ENCODE measurements at places on chromosomes 5 and 9.

DNA sequence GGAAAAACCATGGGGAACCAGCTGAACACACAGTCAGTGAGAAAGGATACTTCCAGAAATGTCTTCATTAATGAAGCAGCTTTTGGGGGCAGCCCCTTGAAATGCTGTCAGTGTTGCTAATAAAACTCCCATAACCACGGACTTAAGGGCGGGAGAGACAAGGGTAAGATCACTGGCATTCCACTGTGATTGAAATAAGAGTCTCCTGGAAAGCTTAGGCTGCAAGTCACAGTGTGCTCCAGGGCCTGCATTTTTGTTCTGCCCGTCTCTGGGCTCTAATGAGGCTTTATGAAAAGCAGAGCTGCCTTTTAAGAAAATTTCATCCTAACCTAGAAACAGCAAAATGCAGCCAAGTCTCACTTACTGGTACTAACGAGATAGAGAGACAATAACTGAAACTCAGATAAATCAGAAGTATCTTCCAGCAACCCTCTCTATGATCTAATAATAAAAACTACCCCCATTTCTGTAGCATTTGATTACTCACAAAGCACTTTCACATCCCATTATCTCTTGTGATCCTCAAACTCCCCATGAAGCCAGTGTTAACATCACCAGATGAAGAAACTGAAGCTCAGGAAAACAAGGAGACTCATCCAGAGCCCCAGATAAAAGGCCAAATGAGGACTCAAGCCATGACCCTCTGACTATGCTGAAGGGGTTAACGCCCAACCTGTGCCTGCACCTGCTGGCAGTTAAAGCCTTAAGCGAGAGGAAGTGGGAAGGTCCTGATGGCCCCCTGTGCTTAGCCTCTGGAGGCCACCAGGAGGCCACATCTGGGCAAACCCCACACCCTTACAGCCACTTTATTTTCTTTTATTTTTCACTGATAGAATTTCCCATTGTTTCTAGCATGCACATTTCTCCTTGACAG, 37.5 kb downstream of the SPOCK1 start:
- DNase-seq = no peak

DNA sequence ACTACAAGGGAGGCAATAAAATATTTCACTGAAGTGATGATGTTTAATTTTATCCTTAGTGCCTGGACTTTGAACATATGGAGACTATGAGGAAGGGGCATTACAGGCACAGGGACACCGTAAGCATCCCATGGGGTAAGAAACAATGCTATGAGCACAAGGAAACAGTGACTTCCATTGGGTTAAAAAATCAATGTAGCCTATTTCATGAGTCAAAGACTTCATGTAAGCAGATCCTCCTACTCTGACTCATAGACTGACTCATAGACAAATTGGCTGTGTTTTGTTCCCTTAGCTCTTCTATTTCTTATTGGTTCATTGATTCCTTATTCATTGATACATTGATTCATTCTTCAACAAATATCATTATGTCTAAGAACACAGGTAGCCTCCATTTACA, 351.0 kb downstream of the PRELID2 start:
- DNase-seq = peak; percentile 70

DNA sequence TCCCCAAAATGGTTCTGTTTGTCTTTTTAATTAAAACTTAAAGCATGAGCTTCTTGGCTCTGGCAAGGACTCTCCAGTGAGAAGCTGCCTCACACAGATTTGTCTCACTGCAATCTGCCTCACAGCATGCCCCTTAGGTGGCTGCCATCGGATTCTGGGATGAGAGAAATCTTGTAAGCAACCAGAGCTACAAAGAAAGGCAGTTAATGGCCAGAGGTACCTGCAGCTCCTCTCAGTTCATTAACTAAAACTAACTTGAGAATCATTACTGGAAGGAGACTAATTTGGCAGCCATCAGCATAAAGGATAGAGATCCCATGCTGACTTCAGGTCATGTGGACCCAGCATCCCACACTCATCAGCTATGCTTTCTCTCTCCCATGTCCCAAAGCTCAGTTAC, 220.6 kb upstream of the DMAC1 start:
- DNase-seq = no peak

- DNase-seq = no peak
These were observed at the start of gene FOXB2 for GRCh38 chr9:77019236-77019925. Gene FOXB2 (plus strand): TSS chr9:77019655. CDS start chr9:77019655, 0 bp downstream.

GRCh38 chr5:68950930-68951329, 142.9 kb upstream of the SLC30A5 start:
- no peak for DNase-seq

DNA sequence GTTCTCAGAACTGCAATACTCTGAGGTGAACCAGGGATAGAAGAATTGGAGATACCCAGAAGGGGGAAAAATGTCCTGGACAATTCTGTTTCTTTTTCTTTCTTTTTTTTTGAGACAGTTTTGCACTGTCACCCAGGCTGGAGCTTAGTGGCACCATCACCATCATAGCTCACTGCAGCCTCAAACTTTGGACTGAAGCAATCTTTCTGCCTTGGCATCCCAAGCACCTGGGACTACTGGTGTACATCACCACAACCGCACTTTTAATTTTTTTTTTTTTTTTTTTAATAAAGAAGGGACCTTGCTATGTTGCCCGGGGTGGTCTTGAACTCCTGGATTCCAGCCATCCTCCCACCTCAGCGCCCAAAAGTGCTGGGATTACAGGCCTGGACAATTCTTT, 1.9 kb downstream of the EMB start:
- DNase-seq = no peak

GRCh38 chr5:78747055-78747454, 98.5 kb upstream of the LHFPL2 start:
- no peak for DNase-seq

DNA sequence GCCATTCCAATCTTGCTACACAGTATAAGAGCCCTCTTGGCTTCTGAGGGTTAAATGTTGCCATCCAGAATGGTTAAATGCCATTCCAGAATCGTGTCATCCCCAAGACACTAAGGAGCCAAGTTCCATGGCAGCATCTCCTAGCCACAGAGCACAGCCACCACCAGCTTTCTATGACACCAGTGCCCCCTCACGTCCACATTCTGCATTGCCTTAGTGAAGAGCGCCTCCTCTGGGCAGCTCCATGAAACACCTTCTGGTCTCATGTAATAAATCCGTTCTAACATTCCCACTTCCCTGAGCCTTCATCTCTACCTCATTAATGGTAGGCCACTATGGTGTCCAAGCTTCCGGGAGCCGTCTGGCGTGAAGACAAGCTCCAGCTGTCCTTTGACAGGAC, 12.4 kb downstream of the CBY3 start:
- DNase-seq = no peak

DNA sequence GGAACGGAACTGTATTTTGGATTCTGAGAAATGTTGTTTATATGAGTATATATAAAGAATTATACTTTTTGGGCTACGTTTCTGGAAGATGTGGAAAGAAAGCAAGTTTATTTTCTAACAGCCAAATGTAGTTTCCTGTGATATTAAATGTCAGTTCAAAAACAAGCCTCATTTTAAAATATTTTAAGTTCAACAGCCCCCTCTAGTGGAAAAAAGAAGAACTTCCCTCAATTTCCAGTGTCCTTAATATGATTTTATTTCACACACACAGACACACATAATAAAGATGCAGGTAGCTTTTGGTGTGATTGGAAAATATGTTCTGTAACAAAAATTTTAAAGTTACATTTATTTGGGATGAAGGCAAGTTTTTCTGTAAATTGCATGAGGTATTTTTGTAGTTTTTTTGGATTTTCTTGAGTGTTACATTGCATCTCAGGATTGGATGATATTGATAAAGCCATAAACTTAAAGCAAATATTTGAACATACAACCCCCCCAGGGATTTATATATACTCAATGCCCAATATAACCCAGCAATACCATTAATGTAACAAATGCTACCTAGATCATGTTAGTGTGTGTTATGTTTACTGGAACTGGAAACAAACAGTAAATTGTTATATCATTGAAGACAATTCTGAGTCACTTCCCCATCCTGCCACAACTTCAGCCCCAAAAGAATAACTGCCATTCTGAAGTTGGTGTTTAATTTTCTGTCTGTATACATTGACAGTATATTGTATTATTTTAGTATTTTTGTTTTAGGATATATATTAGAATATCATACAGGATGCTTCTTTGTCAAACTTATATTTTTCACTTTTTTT, 54.0 kb downstream of the CCDC171 start:
- DNase-seq = peak; percentile 59
